NCI-H2081 treated with DMSO at 0.1 percent for 48 hours (cell line): ENCODE measurements at places on chromosomes 5 and 9.

DNA sequence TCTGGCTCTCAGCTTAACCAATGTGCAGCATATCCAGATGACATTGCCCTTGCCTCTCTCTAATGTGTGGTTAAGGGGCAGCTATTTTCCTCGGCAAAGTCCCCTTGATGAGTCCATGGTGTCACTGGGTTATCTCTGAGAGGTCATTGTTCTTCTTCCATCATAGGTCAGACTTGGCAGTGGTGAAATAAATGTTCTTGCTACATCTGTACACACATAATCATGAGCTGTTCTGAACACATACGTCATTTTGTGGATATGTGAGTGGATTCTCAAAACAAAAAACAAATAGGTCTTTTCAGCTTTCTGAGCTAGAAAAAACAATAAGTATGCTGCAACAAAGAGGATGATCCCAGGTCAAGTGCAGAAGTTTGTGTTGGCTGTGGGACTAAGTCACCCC is 134.7 kb upstream of the PTPN3 start:
- DNase-seq = no peak

GRCh38 chr9:81473708-81474107 is 215.6 kb downstream of the TLE1 start:
- no peak for DNase-seq

GRCh38 chr5:9865574-9865973 is 235.4 kb upstream of the TAS2R1 start:
- no peak for DNase-seq

- no peak for DNase-seq
Observed at GRCh38 chr5:171365351-171365750, 22.3 kb upstream of the NPM1 start.

GRCh38 chr5:180193749-180194375 is 15.1 kb downstream of the RASGEF1C start:
- no peak for DNase-seq

DNA sequence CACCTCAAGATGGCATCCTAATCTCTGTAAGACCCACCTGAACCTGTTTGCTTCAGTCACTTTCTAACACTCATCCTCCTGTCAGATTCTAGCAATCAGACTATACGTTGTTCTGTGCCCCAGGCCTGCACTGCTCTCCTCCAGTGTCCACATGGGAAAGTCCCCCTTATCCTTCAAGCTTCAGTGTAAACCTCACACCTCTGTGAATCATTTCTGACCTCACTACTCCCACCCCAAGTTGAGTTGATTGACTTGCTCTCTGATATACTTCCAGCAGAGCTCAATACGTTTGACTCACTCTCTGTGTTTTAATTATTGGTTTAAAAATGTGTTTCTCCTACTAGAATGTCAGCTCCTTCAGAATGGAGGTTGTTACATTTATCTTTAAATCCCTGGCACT is 240.2 kb downstream of the FBXL17 start:
- no peak for DNase-seq

DNA sequence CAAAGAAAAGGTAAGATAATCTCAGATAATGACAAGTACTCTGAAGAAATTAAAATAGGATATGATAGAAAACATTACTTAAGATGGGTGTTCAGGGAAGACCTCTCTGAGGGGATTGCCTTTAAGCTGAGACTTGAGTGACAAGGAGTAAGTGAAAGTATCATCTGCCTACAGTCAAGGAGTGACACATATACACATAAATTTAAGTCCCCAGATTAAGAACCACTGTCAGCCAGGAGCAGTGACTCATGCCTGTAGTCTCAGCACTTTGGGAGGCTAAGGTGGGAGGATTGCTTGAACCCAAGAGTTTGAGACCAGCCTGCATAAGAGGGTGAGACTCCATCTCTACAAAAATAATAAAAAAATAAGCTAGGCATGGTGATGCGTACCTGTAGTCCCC is 19.7 kb upstream of the ANKHD1 start:
- DNase-seq = no peak

GRCh38 chr5:108858959-108859358 is 111.3 kb downstream of the FER start:
- DNase-seq = no peak

GRCh38 chr5:64814073-64814472 is 45.3 kb downstream of the CWC27 start:
- no peak for DNase-seq

DNA sequence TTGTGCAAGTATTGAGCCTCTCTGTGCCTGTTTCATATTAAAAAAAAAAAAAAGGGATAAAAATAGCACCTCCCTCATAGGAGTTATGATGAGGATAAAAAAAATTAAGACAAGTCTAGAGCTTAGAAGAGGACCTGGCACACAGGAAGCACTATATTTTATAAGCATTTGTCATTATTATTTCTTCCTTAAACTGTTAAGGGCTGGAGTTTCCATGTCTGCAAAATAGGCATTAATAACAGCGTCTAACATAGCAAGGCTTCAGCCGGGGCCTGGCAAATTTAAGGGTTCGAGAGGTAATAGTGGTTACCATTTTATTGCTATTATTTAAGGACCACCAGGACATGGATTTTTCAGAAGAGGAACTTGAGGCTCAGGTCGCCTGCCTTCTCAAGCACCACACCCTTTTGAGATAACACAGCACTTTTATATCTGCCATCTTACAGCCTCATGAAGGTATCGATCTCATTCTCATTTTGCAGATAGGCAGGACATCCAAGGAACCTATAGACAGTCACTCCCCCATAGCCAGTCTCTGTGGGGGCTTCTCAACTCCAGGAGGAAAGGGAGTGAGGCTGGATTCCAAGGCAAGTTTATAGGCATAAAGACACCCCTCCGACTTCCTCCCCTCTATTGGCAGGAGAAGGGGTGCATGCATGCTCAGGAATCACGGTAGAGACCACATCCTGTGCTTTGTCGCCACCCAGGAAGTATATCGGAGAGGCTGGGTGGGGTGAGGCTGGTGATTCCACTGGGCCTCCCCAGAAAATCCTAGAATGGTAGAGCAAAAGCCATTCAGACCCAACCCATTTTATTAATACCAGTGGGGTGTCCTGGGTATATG is 2.4 kb downstream of the ANXA6 start:
- DNase-seq = no peak

- no peak for DNase-seq
Observed at GRCh38 chr9:121322037-121322736, 47.9 kb downstream of the STOM start.

- no peak for DNase-seq
Observed at GRCh38 chr5:57299986-57300385, 126.1 kb downstream of the GPBP1 start.

- DNase-seq = no peak
Observed at GRCh38 chr5:82364497-82364896, 86.3 kb upstream of the RPS23 start.

GRCh38 chr5:22473886-22474285 is 379.3 kb downstream of the CDH12 start:
- DNase-seq = no peak

- peak; percentile 49 for DNase-seq
Observed at GRCh38 chr9:90099262-90099963, 494.6 kb downstream of the GADD45G start.

GRCh38 chr5:131754363-131754762 is 42.5 kb downstream of the FNIP1 start:
- no peak for DNase-seq

- DNase-seq = no peak
Observed at GRCh38 chr9:6936103-6936502, 178.3 kb downstream of the KDM4C start.

DNA sequence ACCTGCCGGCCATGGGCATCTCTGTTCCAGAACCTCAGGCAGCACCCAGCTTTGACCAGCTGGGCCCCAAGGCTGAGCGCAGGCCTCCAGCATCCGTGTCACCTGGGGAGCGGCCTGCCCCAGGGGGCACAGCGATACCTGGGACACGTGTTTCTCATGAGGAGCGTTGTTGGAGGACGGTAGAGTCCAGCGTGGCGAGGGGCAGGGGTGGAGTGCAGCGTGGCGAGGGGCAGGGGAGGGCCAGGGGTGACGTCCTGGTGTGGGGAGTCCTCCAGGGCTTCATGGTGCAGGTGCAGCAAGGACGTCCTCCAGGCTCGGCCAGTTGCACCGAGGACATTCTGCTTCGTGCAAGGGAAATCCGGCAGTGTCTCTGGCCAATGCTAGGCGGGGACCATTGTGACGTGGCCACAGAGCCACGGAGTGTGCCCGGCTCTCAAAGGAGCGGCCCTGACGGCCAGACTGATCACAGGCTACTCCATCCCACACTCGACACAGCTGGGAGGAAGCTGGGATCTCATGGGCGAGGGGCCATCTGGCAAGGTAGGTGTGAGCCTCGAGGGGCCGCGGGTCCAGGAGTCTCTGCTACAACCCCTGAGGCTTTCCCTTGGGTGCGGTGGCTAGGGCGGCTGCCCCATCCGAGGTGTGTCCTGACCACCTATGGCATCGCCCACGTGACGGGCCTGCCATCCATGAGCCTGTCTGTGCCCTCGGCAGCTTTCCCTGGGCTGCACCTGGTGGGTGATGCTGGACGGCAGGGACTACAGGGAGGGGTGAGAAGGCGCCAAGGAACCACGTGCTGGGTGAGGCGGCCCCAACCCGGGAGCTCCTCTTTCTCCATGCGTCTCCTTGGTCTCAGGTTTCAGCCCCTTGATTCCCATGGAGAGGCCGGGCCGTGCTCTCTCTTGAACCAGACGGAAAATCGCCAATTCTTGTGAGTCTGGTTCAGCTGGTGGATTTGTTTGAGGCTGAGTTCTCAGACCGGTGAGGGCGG is 33.8 kb downstream of the SLC9A3 start:
- no peak for DNase-seq

DNA sequence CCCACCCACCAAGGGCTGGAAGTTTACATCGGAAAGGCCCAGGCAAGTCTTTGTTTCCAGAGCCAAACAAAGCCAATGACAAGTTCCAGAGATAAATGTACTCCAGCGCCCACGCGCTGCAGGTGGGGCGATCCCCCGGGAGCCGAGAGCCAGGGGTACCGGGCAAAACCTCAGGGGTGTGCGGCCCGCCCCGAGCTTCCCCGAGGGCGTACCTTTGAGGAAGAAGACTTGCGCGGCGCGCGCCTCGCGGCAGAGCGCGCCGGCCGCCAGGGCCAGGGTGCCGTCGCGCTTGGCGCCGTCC is 671 bp downstream of the DUSP1 start:
- DNase-seq = no peak

DNA sequence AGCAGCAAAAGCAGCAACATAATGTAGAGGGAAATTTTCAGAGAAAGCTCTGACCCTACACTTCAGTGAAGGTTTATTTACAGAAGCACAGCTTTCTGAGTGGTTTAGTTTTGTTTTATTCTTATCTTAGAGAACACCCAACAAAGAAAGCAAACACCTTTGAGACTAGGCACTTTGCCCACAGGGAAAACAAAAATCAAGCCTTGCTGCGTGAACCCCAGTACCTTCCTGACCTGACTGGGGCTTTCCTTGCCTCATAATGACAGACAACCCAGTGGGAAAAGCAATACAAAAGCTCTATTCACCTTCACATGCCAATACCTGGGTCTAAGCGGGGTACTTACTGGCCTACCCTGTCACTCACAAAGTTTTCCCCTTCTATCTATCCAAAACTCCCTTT is 189.8 kb downstream of the HINT1 start:
- DNase-seq = no peak

DNA sequence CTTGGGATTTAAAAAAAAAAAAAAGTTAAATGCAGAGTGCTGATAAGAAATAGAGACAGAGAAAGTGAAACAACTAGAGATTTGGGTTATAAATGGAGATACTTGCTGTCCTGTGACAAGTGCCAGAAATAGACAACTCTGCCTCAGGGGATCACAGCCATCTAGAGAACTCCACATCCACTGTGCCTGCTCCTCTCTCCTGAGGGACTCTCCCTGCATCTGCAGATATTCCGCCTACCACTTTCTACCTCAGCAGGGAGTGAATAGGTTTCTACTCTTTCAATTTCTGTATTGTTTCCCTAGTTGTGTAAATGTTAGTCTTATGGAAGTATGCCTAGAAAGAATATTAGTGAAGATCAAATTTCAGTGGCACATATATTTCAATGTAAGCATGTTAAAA is 307.2 kb downstream of the HTR1A start:
- DNase-seq = peak; percentile 1

DNA sequence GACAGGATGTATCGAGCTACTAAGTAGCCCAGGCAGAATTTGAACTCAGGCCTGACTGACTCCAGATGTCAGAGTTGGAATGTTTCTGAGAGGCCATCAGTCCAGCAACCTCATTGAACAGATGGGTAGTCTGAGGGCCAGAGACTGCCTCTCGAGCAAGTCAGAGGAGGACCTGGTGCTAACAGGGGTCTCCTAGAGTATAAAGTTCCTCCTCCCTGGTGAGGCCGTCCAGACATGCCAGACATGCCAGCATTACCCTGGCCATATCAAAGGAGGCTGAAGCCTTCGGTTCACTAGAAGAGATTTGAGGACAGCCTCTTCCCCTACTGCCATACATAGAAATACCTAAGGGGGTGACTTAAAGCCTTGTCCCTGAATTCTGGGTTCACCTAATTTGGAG is 81.2 kb downstream of the ZNF618 start:
- DNase-seq = no peak

DNA sequence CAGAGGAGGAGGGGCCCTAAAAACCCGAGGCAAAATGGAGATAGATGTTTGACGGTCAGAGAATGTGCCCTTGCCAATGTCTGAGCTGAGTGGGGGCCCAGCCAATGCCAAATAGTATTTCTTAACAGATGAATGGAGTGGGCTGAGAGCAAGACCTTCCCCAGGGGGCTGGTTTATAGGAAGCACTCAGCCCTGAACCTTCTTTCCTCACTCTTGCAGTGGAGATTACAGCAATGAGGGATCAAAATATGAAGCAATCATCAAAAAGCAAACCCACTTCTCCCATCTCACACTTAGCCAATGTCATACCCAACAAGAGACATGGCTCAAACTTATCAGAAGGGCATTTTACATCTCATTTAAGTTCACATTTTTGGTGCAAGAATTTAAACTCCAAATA is 350.3 kb downstream of the GADD45G start:
- DNase-seq = no peak

- no peak for DNase-seq
Observed at GRCh38 chr5:168656633-168657032, 77.5 kb upstream of the PANK3 start.
